ENCODE measurements at places on chromosomes 7 and 10.

GRCh38 chr7:4174016-4174415, 508.1 kb upstream of the FOXK1 start:
- DNase-seq: no peak

GRCh38 chr10:60270426-60270825, 119.2 kb downstream of the ANK3 start:
- no peak for DNase-seq

DNA sequence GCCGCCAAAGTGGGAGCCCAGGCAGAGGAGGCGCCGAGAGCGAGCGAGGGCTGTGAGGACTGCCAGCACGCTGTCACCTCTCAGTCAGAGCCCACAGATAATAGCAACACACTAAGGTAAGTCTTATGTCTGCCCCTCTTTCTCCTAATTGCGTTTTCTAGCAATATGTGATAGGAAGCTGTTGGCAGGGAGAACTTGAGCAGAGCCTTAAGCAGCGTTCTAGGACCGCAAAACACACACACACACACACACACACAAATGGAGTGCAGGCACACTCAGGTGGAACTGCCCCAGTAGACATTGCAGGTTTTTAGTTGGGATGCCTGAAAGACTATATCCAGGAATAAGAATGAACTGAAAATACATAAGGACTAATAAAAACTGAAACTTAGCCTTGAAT, 1188.5 kb downstream of the NXPH1 start:
- no peak for DNase-seq

DNA sequence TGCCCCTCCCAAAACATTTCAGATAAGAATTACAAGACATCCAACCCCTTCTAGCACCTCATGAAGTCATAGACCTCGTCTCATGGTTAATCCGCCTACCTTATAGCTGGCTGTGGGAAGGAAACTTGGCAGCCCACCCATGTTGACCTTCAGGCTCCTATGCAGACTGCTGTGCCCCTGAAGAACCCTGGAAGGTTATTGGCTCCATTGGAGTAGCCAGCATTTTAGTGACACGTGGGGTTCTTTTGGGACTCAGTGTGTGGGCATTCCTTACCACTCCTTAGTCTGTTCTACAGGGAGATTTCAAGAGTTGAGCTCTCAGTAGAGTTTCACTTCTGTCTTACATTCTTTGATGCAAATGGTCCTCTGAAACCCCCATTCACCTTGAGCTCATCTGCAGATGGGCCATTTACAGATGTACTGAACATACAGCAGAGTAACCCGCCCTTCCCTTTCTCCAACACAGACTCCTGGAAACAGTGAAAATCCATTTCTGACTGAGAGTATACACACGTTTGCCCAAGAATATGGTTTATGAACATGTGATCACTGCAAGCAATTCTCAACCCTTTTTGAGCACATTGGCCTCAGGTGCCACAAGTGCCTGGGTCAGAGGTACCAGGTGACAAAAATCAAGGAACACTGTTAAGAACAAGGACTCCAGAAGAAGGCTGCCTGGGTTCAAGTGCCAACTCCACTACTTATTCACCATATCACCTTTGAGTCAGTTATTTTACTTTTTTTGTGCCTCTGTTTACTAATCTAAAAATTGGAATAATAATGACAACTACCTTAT, 54.0 kb upstream of the HECW1 start:
- no peak for DNase-seq

DNA sequence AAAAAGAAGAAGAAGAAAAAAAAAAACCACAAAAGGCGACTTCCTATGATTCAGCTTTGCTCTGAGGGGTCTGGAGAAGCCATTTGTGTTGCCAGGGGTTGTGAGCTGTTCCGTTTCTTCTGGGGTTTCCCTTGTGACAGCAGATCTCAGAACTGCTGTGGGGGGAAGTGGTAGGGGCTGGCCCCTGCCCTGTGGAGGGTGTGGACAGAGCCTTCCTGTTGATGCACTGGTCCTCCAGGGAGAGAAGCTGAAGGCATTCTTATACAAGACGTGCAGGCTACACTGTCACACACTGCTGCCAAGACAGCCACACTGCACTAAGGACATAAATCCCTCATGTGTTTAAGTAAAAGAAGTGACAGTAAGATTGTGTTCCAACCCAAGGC, 17.3 kb upstream of the CSGALNACT2 start:
- DNase-seq: no peak

DNA sequence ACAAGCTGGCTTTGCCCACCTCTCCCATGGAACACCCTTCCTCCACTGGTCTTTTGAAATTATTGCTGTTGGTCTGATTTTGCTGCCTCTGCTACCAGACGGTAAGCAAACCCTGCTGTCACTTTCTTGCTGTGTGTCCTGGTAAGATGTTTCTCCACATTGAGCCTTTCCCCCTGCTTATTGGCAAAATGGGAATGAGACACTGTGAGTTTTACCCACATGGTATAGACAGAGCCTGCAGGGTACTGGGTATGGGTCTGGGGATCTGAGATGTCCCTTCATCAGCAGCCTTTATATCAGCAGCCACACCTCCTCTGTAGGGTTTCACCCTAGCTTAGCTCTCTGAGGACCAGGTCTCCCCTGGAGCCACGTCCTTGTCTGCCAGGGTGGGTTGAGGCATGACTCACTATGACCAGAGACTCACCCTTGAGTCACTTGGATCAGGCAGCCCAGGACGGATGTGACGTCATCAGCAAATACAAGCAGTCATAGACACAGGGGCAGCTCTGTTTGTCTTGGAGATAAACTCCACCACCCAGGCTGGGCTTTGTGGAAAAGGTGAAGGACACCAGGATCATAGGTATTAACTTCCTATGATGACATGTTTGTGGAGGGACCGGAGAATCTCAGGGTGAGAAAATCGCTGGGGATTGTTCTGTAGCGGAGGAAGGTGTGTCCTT, 17.9 kb upstream of the BAIAP2L1 start:
- DNase-seq: peak; percentile 97

GRCh38 chr10:5416981-5417380, 4.6 kb downstream of the NET1 start:
- DNase-seq: no peak

DNA sequence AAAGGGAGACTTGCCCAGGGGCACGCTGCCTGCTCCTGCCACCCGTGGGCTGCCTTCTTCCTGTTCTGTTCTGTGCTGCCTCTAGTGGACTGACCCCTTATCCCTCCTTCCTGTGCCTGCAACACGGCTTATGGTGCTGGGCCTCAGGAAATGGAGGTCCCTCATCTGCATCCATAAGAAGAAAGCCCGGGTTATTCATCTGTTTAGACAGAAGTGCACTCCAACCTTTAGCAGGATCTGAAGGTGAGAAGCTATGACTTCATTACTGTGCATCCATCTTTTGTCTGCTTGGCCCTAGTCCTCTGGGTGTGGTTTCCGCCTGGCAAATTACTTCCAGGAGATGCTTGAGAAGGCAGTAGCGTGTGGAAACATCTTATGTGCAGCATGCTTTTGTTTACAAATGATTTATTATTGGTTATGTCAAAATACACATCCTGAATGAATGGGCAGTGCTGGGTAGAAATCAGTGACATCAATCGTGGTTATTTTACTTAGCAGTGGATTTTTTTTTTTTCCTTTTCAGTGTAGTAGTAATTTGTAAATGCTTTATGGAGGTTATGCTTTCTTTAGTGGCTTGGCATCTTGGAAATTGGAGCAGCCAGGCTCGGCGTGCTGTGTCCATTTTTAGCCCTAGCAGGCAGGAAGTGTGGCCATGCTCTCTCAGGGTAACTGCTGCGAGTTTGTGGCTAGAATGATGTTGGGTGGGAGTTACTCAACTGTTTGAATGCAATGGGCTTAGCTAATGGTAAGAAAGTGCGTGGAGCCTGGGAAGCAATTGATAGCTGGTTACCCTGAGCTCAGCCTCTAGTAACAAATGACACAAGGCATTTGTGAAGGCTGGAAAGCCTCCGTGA, 12.7 kb downstream of the PTPRE start:
- no peak for DNase-seq

DNA sequence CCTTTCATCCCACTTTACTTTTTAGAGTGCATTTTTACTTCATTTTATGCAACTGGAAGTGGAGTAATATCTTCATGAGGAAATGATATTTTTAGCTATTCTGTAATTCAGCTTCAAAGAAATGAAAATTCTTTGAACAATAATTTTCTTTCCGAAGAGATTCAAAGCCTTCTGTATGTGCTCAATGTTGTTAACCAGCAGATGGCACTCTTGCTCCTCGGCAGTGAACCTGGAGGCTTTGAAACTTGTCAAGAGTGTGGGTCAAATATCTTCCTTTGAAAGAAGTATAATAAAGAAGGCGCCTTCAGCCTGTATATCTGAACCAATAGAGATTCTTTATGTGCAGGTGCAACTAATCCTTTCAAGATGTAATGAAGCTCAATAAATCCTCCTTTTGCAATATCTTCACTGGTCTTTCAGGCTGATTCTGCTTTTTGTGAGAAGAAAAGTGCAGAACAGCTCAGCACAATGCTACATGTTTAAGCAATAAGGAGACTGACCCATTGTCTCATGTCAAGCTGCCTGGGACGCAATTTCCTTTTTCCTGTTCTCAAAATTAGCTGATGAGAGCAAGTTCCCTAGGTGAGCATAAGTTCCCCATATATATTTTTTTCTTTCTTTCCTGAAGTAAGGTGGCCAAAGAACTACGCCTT, 258.4 kb downstream of the SEMA3A start:
- DNase-seq: no peak

GRCh38 chr7:36264123-36264801, 111.2 kb downstream of the EEPD1 start:
- no peak for DNase-seq

DNA sequence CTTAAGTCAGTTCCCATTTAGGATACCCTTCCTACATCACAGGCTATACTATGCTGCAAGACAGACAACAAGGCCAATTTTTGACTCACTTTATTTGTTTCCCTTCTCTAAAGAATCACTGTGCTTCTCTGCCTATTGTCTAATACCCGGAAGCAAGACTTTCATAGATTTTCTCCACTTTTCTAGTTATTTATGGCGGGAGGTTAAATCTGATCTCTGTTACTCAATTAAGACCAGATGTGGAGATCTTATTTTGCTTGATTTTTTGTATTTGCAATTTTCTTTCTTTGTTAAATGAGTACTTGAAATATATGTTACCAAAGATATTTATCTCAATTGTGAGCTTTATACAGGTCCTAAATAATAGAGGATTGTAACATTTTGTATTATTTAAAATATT, 511.5 kb downstream of the ATRNL1 start:
- DNase-seq: no peak

DNA sequence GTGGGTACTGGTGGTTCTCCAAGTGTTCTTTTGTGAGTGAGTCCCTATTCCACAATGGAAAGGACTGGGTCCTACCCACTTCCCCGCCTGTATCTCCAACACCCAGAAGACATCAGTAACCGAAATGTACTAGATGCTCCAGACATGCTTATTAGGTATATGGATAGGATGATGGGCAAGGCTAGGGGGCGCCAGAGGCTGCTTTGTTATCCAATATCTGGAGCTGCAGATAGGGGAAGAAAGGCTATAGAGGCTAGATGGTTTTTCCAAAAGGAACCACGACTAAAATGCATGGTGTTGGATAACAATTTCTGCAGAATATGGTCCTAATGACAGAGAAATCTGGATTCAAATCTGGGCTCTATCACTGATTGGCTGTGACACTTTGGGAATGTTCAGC, 56.2 kb upstream of the TM9SF3 start:
- DNase-seq: no peak

DNA sequence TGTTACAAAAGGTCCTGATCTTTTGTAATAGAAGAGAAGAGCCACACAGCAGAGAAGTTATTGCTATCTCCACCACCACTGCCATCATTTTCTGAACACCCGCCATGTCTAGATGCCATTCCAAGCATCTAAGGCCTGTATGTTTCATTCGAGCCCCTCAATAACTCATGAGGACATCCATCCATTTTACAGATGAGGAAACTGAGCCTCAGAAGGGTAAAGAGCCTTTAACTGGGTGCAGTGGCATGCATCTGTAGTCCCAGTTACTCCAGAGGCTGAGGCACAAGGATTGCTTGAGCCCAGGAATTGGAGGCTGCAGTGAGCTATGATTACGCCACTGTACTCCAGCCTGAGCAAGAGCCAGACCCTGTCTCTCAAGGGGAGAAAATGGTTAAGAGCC, 39.3 kb downstream of the UBE2H start:
- no peak for DNase-seq

GRCh38 chr7:112279042-112279441, 72.5 kb downstream of the ZNF277 start:
- DNase-seq: no peak
